Thymus (tissue), 14 donors: ENCODE measurements at places on chromosomes 16 and 17. TPM values are rescaled to one million over a fixed set of nuclear protein-coding genes. Genes with fewer than 3 reads are reported as not detected.

Gene ABCC3
- polyA plus RNA-seq, result 3.7 TPM

Gene DHRS7B
- polyA plus RNA-seq, result 22.8 TPM

DNA sequence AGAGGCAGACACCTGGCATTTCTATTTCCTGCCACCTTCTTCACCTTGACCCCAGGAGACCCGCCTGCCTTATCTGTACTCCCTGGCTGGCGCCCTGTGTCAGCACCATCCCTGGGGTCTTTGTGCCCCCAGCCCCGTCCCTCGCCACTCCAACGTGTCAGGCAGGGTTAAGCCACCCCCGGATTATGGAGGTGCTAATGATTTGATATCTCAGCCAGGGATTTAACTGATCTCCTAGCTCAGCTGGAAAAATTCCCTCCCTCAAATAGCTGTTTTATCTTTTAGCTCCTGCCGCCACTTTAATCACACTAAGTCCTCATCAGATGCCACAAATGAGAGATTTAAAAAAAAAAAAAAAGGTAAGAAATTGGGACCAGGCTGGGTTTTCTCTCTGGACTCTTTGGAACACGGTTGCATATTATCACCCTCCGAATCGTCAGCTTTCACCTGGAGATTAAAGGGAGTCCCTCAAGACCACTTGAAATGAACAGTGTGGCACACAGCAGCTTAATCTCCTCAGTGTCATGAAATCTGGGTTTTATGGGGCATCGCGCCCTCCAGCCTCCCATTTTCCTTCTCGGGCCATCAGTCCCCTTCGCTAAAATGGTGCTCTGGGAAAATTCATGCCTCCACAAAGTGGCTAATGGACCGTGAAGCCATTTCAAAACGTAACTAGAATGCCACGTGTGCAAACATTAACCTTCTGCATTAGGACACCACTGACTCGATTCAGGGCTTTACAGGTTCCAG lies 26.2 kb upstream of the WFDC1 start:
- no peak for DNase-seq
- H3K36me3 ChIP-seq, result no peaks in the 10 kb centered on the region
- no peak overlapping the region for H3K27ac ChIP-seq
- H3K4me1 ChIP-seq, result no peaks in the 10 kb centered on the region
- no peak overlapping the region for H3K4me3 ChIP-seq
- H3K27me3 ChIP-seq, result no peaks in the 10 kb centered on the region

DNA sequence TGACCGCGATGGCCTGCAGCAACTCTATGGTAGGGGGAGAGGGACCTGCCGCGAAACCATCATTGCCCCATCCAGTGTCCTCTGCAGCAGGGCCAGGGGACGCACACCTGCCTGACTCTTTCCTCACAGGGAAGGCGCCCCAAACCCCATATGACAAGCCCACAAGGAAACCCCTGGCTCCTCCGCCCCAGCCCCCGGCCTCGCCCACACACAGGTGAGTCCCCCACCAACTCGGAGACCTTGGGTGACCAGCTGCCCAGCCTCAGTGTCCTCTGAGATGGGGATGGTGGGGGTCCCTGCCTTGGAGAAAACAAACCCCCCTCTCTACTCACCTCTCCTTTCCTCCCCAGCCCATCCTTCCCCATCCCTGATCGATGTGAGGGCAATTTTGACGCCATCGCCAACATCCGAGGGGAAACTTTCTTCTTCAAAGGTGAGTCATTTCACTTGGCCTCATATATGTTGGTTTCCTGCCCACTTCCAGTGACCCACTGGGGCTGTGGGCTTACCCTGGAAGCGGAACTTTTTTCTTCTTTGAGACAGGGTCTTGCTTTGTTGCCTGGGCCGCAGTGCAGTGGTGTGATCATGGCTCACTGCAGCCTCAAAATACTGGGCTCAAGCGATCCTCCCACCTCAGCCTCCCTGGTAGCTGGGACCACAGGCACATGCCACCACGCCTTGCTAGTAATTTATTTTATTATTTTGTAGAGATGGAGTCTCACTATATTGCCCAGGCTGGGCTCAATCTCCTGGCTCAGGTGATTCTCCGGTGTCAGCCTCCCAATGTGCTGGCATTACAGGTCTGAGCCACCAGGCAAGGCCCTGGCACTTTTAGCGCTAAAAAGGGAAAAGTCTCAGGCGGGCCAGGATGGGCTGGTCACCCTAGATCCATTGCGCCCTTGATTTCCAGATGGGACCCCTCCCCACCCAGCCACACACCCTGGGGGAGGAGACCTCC lies 8.0 kb upstream of the IL32 start:
- no peak overlapping the region for H3K27ac ChIP-seq
- H3K27me3 ChIP-seq, result peaks cover 5% of the 10 kb centered on the region
- H3K4me3 ChIP-seq, result peak overlapping the region; percentile 82
- peaks cover 20% of the 10 kb centered on the region for H3K36me3 ChIP-seq
- no peak for DNase-seq
- H3K4me1 ChIP-seq, result peaks cover 49% of the 10 kb centered on the region

Gene CD300LF
- 6.0 TPM for polyA plus RNA-seq

DNA sequence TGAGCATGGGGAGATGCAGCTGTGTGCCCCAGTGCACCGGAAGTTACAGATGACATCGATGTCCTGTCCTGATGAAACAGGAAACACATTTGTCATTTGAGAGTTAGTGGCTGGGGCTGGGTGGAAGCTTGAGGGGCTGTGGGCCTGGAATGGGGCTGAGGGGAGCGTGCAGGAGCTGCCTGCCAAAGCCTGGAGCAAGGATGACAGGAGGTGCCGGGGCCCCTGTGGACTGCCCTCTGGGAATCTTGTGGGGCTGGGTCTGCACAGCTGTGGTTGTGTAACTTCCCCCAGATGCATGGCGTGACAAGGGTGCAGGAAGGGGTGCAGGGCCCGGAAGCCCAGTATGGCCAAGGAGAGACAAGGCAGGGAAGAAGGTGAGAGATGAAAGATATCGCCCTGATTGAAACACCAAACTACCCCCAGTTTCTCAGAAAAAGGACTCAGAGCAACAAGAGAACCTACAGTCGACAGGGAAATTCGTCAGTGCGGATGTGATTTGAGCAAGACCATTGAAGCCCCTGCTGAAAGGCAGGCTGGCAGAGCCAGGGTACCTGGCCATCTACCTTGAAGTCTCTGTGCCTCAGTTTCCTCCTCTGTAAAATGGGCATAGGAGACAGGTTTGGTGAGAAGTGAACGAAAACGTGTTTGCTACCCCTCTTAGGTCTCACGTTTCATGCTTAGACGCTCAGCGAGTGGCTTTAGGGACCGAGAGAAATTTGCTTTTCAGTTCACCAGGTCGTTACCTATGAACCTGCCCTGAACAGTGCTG lies 8.8 kb downstream of the MMP25 start:
- peaks cover 35% of the 10 kb centered on the region for H3K4me1 ChIP-seq
- peaks cover 20% of the 10 kb centered on the region for H3K36me3 ChIP-seq
- H3K27me3 ChIP-seq, result peaks cover 18% of the 10 kb centered on the region
- no peak overlapping the region for H3K27ac ChIP-seq
- H3K4me3 ChIP-seq, result no peak overlapping the region

Gene PRCD
- polyA plus RNA-seq, result 16.8 TPM

Gene RNF112
- 0.98 TPM for polyA plus RNA-seq

- no peaks in the 10 kb centered on the region for H3K36me3 ChIP-seq
- DNase-seq, result no peak
- H3K27ac ChIP-seq, result no peak overlapping the region
- H3K4me3 ChIP-seq, result no peak overlapping the region
- H3K27me3 ChIP-seq, result no peaks in the 10 kb centered on the region
These were observed 23.8 kb downstream of the PDILT start for GRCh38 chr16:20380782-20381181.

GRCh38 chr17:82475458-82475857 lies 16.9 kb downstream of the NARF start:
- DNase-seq, result no peak
- no peaks in the 10 kb centered on the region for H3K27me3 ChIP-seq
- H3K4me1 ChIP-seq, result no peaks in the 10 kb centered on the region
